ENCODE measurements at places on chromosomes 2 and 18. TPM values are rescaled to one million over a fixed set of nuclear protein-coding genes. Genes with fewer than 3 reads are reported as not detected.

- no peak for DNase-seq
These were observed 90.2 kb upstream of the NCK2 start for GRCh38 chr2:105654474-105655004.

GRCh38 chr18:8828300-8828699 lies 122.9 kb downstream of the MTCL1 start:
- no peak for DNase-seq

GRCh38 chr2:29920130-29920577 lies 1.2 kb downstream of the ALK start:
- DNase-seq: peak; percentile 76

GRCh38 chr2:26756337-26756736 lies 7.7 kb upstream of the SLC35F6 start:
- DNase-seq: no peak

HRH4 gene
- not detected for polyA plus RNA-seq

DNA sequence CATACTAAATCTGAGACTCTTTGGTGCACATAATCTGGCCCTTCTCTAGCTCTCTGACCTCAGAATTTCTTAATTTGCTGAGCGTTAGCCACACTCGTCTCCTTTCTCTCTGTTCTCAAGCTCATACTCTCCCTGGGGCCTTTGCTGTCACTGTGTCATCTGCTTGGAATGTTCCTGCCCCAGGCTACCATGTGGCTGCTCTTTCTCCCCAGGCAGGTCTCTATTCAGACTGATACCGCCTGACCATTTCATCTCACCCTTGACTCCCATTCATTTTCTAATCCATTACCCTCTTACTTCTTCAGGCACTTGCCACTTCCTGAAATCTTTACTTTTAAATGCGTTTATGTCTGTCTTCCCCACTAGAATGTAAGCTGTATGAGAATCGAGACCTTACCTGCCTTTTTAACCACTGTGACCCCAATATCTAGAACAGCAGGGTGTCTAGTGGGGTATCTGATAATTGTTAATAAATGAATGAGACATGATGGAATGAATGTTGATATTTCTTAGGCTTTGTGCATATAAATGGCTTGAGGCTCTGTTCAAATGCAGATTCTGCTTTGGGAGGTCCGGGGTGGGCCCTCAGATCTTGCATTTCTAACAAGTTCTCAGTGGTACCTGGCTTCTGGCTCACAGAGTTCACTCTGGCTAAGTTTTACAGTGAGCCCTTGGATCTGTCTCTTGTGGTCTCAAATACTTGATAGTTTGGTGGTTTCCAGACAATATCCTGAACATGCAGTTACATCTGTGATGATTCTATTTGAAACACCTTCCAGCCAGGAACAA lies 89.9 kb upstream of the EPC2 start:
- DNase-seq: no peak

NGEF gene
- 33.4 TPM for polyA plus RNA-seq

- peak; percentile 34 for DNase-seq
These were observed 433 bp downstream of the ZFP36L2 start for GRCh38 chr2:43225788-43226557.

DNA sequence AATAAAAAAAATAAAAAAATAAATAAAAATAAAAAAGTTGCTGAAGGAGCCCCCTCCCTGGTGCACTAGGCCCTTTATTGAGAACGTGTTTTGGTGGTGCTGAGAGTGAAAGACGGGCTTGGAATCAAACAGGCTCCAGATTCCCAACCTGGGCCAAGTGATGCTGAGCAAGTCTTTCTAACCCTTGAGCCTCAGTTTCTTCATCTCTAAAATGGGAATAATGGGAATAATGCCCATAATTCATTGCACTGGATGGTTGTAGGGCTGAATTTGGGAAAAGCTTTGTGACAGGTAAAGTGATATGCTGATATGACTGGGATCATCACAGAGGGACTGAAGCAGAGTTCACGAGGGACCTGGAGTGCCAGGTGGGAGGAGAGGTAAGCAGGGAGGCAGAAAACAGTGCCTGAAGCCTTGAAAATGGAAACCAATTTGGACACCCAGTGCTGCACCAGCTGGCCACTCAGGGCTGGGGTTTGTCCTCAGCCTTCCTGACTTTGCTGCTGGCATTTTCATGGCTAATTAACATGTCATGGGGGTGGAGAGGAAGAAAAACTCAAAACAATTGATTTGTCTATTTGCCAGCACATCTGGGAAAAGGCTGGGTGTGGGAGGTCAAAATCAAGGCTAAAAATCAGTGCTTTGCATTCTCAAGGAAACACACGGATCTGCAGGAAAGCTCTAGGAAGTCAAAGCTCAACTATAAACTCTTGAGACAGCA lies 241.3 kb downstream of the LOXHD1 start:
- DNase-seq: no peak

- DNase-seq: no peak
These were observed 40.2 kb downstream of the METTL21A start for GRCh38 chr2:207584952-207585351.

DNA sequence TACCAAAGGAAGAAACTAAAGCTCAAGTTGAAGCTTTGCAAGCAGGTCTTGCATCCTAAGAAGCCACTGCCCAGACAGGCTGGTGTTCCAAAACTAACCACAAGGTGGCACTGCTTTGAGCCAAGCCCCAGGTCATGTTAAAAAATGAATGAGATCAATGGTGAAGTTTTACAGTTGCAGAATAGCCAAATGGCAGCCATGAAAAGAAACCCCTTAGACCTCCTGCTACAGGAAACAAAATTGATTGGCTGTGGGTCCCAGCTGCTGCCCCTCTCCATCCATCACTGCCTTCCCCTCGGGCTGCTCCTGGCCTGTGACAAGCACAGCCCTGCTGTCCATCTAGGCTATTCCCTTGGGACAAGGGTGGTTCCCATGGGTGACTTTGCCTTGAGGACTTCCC lies 20.7 kb upstream of the MREG start:
- peak; percentile 69 for DNase-seq

CD226 gene
- 0.12 TPM for polyA plus RNA-seq

- no peak for DNase-seq
These were observed 134.8 kb downstream of the EIPR1 start for GRCh38 chr2:3242747-3243369.

INPP5D gene
- polyA plus RNA-seq: 3.7 TPM

- DNase-seq: no peak
These were observed 67.0 kb downstream of the DGKD start for GRCh38 chr2:233421091-233421816.

ASXL3 gene
- polyA plus RNA-seq: 5.2 TPM

DNA sequence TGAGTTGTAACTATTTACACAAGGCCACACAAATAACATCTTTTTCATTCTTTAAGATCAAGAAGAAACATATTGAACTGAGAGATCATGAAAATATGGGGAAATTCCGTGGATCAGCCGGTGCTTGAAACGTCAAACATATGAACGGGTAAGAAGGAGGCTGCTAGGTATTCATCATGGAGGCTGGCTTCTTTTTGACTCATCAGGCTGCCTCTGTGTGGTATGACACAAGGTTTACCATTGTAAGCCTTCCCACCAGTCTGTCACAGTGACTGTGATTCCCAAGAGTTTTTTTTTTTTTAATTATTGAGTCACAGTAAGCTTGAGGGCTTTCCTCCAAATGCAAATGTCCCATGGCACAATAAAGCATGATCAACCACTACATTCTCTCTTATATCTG lies 506.9 kb downstream of the BCL11A start:
- DNase-seq: no peak

B4GALT6 gene
- polyA plus RNA-seq: 3.4 TPM

ABCG8 gene
- polyA plus RNA-seq: not detected

OSBPL6 gene
- polyA plus RNA-seq: 3.6 TPM

- no peak for DNase-seq
These were observed 639.1 kb upstream of the SETBP1 start for GRCh38 chr18:44041553-44041952.

NEU4 gene
- 4.4 TPM for polyA plus RNA-seq
